ENCODE measurements at places on chromosomes 2 and 18.

GRCh38 chr2:66888791-66889631, 454.1 kb downstream of the MEIS1 start:
- no peak for DNase-seq

- no peak for DNase-seq
Measured at GRCh38 chr2:1976728-1977416, 232.6 kb upstream of the PXDN start.

DNA sequence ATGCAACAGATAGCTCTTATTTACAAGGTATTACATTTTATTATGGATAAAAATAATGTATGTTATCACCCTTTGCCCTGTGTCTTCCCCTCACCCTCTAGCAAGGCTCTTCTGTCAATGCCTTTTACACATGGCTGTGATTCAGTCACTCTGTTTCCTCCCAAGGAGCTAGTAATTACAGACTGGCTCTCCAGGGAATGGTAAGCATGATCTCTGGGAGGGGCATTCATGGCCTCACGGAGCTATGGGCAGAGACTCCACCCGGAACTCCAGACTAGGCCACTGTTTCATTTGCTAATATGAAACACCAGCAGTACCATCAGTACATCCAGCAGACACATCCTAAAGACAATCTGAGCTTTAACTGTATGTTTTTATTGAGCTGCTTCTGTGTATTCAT, 410.9 kb upstream of the CYRIA start:
- DNase-seq = no peak

- DNase-seq = no peak
Measured at GRCh38 chr2:234329202-234329960, 167.5 kb downstream of the ARL4C start.

- DNase-seq = no peak
Measured at GRCh38 chr2:1973636-1974035, 229.3 kb upstream of the PXDN start.

- DNase-seq = no peak
Measured at GRCh38 chr18:48613589-48614404, 75.0 kb downstream of the CTIF start.

DNA sequence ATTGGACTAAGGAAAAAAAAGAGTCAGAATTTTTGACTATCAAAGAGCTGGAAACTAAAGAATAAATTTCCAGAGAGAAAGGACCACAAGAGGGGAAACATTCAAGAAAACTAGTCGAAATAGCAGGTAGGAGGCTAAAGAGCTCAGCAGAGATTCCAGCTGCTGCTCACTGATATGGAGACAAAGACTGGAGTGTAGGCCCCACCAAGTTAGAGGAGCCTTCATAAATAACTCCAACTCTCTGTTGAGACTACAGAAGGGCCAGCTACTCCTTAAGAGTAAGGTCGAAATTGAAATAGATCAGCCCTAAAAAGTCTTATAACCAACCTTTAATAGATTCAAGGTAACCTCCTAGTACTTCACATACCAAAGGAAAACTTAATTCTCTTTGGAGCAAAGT, 31.1 kb downstream of the SS18 start:
- DNase-seq = no peak

DNA sequence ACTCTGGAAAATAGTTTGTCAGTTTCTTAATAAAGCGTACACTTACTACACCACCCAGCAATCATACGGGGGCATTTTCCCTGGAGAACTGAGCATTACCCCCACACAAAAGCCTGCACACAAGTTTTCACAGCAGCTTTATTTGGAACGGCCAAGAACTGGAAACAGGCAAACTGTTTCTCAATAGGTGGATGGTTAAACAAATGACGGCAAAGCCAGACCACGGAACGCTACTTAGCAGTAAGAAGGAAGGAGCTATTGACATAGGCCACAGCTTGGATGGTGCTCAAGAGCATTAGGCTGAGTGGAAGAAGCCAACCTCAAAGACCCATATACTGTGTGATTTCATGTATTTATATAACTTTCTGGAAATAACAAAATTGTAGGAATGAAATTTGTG, 9.0 kb downstream of the MALL start:
- no peak for DNase-seq

GRCh38 chr2:102276549-102277201, 34.7 kb upstream of the IL1RL1 start:
- no peak for DNase-seq

GRCh38 chr2:72133721-72134407, 13.8 kb downstream of the CYP26B1 start:
- no peak for DNase-seq

- DNase-seq = no peak
Measured at GRCh38 chr2:179592167-179592936, 269.1 kb downstream of the ZNF385B start.

GRCh38 chr2:169507698-169508097, 1.8 kb upstream of the KLHL41 start:
- DNase-seq = no peak

DNA sequence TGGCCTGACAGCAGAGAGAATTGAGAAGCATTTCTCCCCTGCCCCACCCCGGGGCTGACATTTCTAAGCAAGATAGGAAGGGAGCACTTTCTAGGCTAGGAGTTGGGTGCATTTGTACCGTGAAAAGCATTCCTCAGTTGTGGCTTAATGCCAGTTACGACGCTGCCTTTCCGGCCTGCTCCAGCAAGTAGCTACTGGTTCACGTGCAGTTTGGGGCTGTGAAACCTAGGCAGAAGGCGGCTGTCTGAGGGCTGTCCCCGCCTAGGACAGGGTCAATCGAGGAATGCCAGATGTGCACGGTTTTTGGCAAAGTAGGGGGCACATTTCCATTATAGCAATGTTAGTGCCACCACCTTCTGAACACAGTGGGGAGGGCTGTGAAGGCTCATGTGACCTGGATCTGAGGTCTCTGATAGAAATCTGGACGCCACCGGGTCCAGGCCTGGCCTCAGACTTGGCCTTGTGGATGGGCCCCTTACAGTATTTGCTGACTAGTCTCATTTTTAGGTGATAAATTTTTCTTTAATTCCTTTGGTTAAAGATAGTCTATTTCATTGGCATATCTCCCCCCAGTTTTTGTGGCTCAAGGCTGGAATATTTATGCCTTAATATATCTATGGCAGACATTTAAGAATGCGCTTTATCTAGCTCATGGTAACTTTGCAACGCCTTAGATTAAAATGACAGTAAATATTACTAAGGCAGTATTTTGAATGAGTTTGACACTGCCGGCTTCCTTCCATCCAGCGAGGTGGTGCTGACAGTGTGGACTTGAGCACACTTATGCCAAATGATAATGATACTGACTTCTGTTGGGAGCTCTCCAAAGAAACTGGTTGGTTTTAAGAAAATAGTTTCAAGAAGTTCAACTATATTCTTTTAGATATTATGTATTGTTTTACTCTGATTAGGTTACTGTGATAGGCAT, 78.7 kb downstream of the LPIN1 start:
- DNase-seq = no peak

- no peak for DNase-seq
Measured at GRCh38 chr2:213787869-213788268, 503.6 kb downstream of the SPAG16 start.

- no peak for DNase-seq
Measured at GRCh38 chr2:48885841-48886240, 130.3 kb upstream of the LHCGR start.

- no peak for DNase-seq
Measured at GRCh38 chr2:188399159-188399558, 107.5 kb downstream of the GULP1 start.

GRCh38 chr2:232538671-232539070, 821 bp upstream of the CHRNG start:
- no peak for DNase-seq

- no peak for DNase-seq
Measured at GRCh38 chr2:96530474-96531357, 5.8 kb upstream of the ARID5A start.

DNA sequence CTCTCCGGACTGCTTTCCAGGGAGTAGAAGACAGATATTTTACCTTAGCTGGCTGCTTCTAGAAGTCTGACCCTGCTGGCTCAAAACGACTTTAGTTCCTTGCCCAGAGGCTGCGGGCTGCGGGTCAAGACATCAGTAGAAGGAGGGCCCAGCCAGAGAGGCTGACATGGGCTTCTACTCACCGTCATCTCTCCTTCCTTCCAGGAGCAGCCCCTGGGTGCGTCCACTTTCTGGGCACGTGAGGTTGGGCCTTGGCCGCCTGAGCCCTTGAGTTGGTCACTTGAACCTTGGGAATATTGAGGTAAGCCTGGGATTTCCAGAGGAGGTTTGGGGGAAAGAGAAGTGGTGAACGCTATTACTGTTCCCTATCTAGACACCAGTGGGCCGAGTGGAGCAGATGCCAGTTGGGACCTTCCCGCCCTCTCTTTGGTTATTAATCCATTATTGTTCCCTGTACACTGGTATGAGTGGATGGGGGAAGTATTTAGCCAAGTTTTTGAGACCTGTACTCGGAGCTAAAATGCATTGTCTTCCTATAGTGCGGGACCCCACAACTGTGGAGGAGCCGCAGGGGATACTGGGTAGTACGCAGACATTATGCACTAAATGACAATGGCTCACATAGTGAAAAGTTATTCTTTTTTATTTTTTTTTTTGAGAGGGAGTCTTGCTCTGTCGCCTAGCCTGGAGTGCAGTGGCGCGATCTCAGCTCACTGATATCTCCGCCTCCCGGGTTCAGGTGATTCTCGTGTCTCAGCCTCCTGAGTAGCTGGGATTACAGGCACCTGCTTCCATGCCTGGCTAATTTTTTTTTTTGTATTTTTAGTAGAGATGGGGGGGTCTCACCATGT, 26.3 kb upstream of the CASP8 start:
- DNase-seq = no peak

GRCh38 chr2:66032226-66032775, 402.6 kb upstream of the MEIS1 start:
- no peak for DNase-seq

- no peak for DNase-seq
Measured at GRCh38 chr2:65349863-65350262, 82.5 kb downstream of the SPRED2 start.

DNA sequence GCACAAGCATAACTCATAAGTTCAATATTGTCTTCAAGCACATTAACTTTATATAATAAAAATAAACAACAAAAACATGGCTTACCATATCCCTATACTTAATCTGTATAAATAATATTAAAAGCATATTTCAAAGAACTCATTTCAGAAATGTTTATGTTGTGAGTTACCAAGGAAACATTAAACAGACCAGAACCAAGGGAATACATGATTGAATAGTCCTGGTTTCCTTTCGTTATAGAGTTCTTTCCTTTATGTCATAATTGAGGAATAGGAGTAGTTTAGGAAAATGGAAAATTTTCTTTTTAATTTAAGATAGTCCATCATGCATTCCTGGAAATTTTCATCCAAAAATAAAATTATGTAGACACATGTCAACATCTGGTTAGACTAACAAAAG, 343.0 kb downstream of the ERBB4 start:
- DNase-seq = no peak

- DNase-seq = no peak
Measured at GRCh38 chr2:127515383-127515915, 10.8 kb downstream of the IWS1 start.

GRCh38 chr2:28271919-28272250, 120.8 kb upstream of the FOSL2 start:
- no peak for DNase-seq

DNA sequence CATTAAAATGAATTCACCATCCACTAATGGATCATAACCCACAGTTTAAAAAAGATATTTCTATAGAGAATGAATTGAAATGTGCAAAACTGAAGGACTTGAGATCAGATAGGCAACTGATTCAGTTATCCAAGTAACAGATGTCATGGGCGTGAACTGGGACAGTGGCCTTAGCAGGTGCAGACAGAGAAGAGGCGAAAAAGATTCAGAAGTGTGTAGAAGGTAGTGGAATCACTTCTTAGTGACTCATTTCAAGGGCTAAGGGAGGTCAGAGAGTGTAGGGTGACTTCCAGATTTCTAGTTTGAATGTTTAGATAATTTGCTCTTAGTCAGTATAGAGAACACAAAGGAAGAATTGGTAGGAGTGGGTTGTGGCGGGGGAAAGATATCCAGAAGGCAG, 79.7 kb downstream of the EHBP1 start:
- DNase-seq = no peak

GRCh38 chr18:47404845-47405244, 153.4 kb upstream of the SKOR2 start:
- DNase-seq = no peak

DNA sequence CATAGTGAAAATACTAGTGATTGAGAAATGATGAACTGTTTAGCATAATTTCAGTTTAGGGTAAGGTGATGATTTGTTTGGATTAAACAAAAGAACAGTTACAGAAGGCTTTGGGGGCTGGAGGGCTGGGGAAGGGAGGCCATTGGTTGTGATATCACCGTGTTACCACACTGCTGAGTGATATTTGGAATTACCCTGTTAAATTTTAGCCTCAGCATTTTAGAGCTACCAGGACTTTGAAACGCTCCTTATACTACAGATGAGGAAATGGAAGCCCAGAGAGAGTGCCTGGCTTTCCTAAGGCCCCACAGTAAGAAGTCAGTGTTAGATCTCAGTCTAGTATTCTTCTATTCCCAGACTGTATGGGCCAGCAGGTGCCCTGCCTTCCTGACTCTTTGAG, 15.6 kb downstream of the ARHGEF33 start:
- no peak for DNase-seq

GRCh38 chr2:158024288-158024898, 77.3 kb upstream of the UPP2 start:
- DNase-seq = peak; percentile 42

GRCh38 chr2:28487258-28487657, 8.6 kb upstream of the PLB1 start:
- DNase-seq = no peak

DNA sequence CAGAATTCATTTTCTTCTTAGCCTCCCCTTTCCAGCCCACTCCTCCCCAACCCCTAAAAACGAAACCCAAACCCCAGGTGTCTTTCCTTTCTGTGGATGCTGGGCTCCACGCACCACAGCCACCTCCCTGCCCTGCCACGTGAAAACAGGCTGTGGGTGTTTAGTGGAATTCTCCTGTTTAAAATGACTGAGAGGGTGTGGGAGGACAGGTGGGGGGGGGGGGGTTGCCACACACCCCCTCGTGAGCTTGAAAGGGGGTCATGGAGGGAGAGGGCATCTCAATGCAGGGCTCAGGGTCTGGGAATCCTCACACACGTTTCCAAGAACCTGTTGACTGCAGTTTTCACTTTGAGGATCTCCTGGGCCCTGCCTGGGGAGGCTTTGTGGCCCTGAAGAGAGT, 110.3 kb downstream of the FAM210A start:
- no peak for DNase-seq

DNA sequence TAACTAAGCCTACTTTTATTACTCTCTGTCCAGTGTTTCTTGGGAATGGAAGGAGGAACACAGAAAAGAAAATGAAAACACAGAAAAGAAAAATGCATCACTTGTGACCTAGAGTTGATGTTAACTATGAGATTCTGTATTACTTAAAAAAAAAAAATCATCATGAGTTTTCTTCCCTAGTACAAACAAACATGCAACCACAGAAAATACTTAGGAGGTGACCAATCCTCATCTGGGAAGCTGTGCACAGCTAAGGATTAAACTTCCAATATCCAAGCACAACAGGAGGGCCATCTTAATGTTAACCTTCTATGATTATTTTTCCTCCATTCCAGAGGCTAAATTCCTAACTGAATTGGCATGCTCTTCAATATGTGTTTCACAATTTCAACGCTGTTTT, 1140.4 kb downstream of the LRP1B start:
- no peak for DNase-seq

Measured in activated T-cell treated with anti-CD3 and anti-CD28 coated beads for 4 hours (primary cell).